Panc1 (cell line): ENCODE measurements at places on chromosomes 4 and X. TPM values are rescaled to one million over a fixed set of nuclear protein-coding genes. Genes with fewer than 3 reads are reported as not detected.

DNA sequence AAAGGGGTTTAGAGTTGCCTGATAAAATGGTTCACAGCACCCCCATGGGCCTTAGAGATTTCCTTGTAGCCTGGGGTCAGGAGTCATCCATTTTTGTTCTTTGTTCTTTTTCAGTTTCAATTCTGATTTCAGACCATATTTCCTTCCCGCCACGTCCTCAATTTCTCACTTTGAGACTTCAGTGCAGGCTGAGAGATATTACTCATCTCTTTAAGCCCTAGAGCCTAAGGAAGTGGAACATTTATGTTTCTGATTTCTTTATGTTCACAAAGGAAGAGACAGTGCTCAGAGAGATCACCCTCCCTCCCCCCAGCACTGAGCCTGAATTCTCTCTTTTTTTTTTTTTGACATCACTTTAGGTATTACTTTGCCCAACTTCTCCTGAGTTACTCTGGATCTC, 56.3 kb downstream of the MSN start:
- DNase-seq, result no peak

DNA sequence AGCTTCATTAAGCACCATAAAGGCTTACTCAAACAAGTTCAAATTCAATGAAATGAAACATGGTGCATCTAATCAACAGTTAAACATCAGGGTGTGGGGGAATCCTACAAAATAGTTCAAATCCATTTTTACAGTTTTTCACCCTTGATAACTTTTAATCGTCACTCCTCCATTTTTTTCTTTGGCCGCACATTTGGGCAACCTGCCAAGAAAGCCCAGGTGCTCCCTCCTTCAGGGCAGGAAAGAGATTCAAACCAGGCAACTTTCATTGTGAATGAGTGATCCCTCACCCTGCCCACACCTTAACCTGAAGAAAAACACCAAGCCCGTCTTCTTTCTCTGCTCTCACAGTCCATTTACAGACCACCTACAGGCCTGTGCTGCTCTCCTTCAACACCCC, 24.9 kb downstream of the TRIM61 start:
- DNase-seq, result no peak

- DNase-seq, result no peak
Measured at GRCh38 chr4:136562834-136563233, 969.5 kb downstream of the PCDH18 start.

DNA sequence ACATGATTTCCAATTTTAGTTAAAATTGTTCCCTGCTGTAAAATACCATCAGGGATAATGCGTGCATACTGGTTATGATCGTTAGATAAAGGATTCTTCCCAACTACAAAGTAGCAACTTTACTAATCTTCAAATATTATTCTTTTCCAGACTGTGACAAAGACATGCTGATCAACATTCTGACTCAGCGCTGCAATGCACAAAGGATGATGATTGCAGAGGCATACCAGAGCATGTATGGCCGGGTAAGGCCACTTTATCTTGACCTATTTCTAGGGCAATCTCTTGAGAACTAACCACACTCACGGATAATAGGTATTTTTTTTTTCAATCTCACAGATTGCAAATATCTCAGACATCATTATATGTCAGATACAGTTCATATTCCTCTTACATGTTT, 47.0 kb downstream of the ANXA10 start:
- DNase-seq, result no peak

DNA sequence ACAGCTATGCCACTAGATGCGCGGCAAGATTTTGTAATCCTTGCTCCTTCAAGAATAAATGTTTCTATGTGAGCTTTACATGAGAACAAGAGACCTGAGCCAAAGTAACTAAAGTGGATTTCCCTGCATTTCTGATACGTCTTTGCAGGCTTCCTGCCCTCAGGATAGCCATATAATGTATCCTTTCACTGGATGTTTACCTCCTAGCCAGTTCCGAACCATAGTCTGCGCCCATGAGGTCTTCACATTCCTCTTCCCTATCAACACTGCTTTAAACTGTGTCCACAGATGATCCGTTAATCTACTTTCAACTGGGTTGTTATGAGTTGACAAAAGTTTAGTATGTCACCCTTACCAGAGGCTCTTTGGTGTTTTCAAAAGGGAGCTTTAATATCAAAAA, 1889.1 kb upstream of the AGA start:
- no peak for DNase-seq

- no peak for DNase-seq
Measured at GRCh38 chr4:11480683-11481082, 52.0 kb upstream of the HS3ST1 start.

- DNase-seq, result no peak
Measured at GRCh38 chrX:34562006-34562405, 95.1 kb downstream of the TMEM47 start.

GRCh38 chr4:15150631-15151030, 148.3 kb downstream of the CPEB2 start:
- no peak for DNase-seq

GRCh38 chr4:144499777-144500176, 146.2 kb upstream of the HHIP start:
- no peak for DNase-seq

DNA sequence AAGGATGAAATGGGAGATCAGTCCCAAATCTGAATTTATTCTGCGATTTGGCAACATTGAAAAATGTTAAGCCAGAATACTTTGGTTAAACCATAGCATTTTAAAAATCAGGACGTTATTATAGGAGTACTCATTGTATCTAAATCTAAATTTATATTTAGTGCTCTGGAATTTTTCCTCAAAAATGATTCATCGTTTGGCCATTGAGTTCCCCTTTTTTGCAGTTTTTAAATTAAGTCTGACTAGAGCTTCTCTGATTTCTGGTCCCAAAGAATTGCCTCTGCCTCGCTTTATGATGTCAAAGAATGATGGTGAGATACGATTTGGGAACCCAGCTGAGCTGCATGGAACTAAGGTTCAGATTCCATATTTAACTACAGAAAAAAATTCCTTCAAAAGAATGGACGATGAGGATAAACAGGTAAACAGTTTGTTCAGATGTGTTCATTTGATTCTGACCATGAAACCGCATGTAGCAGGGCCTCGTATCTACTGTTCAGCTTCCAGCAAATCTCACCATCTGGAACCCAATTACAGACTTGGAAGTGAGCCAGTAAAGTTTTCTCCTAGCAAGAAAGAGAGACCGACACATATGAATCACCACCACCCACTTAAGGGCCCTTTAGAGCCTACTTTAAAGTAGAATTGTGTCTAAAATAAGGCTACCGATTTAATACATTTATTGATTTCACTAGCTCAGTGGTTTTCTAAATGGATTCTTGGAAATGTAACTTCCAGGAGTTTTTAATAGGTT, 75.6 kb downstream of the REPS2 start:
- DNase-seq, result no peak

- no peak for DNase-seq
Measured at GRCh38 chr4:140150636-140150885, 3.4 kb downstream of the MAML3 start.

DNA sequence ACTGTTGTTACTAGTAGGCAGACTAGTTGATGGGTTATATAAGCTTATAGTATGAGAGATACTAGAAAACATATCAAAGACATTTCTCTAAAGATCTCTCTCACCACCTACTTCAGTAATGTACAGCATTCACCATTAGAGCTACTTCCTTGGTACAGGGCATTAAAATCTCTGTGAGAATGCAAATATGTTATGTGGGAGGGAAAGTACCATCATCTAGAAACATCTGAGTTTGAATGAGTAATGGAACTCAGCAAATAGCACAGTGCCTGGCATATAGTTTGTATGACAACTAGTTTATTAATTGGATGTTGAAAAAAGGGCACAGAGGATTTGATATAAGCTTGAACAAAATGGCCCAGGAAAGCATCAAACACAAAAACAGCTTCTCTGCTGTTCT, 211.1 kb downstream of the GLUD2 start:
- DNase-seq, result no peak

GRCh38 chrX:17689971-17690409, 47.3 kb upstream of the SCML1 start:
- peak; percentile 4 for DNase-seq

DNA sequence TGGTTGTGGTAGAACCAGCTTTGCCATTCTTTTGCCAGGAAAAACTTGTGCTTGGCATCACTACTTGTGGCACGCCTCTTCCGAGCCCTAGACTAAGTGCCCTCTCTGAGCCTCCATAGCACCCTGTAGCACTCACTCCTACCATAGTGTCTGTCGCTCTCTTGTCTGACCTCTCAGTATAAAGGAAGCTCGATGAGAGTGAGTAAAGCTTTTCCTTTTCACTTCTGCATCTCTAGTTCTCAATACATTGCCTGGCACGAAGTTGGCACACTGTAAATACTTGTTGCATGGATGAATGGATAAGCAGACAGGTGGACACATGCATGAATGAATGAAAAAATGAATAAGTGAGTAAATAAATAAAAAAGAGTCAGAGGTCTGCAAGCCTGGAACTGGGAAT, 48.3 kb downstream of the TLR10 start:
- DNase-seq, result no peak

- no peak for DNase-seq
Measured at GRCh38 chr4:27005905-27006590, 145.4 kb downstream of the STIM2 start.

DNA sequence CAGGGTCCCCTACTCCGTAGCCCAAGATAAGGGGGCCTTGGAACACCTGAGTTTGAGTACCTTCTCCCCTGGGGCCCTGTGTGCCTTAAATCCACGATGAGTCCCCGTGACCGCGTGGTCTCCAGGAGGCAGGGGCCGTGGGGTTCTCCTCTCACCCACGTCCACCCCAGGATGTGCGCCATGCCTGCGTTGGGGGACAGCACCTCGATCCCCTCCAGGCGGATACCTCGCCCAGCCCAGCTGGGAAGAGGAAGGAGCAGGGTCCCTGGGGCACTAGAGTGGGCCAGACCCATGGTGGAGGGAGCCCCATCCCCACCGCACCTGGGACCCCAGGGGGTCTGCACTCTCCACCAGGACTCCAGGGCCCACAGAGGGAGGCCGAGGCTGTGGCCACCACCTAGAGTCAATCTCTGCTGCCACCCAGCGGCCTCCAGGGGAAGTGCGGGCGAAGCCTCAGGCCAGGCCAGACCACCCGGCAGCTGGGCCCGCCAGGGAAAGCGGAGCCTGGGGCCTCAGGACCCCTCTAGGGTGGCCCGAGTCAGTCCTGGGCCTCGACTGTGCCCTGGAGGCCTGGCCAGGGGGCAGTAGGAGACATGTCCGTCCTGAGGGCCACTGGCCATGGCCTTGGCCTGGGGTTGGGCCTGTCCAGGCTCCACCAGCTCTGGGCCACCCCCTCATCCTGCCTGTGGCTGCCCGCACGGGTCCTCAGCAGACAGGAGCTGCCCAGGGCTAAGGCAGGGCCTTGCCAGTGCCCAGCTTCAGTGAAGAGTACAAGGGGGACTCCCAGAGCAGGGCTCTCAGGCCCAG, 55.0 kb downstream of the FAM53A start:
- peak; percentile 5 for DNase-seq

DNA sequence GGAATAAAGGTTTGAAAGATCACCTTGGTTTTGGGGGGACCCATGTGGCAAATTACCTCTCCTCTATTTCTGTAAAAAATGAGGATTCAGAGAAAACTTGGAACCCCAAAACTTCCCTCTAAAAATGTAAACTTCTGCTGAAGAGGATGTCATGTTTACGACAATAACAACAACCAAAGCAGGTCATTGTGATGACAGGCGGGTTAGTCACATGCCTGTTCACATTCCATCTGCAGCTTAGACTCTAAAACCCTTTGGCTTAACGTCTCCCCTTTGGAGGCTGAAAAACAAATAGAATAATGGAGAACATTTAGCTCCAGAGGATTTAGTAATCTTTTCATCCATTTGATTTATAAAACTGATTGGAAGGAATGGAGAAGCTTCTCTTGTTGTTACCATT, 75.0 kb upstream of the FAM9C start:
- no peak for DNase-seq

DNA sequence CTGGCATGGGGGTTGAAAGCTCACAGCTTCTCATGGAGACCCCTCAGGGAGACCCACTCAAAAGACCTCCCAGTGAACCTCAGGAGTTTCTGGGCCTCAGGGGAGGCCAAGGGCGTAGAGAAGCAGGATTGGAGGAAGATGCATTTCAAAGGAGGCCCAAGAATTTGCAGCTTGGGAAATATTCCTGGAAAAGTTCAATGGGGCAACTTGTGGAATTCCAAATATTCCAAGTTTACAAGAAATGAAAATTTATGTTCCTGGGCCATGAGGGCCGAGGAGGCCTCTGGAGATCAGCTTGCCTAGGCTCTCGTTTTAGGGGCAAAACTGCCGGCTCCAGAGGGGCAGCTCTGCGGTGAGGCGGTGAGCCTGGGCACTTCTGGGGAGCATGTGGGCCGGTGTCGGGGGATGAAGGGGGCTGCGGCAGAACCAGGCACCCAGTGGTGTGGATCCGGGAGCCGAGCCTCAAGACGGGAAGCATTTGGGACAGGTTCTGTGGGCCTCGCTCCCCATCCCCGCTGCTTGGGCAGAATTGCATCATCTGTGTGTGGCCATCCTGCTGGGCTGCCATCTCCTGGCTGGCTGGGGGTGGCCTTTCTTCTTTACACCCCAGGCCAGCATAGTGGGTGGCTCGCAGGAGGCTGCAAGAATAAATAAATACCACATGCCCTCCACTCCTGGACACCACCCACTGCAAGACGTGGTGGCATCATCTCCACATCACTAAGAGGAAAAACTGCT, 54.6 kb upstream of the GPR78 start:
- no peak for DNase-seq

GRCh38 chrX:17372052-17372451, 2.9 kb upstream of the NHS start:
- no peak for DNase-seq

DNA sequence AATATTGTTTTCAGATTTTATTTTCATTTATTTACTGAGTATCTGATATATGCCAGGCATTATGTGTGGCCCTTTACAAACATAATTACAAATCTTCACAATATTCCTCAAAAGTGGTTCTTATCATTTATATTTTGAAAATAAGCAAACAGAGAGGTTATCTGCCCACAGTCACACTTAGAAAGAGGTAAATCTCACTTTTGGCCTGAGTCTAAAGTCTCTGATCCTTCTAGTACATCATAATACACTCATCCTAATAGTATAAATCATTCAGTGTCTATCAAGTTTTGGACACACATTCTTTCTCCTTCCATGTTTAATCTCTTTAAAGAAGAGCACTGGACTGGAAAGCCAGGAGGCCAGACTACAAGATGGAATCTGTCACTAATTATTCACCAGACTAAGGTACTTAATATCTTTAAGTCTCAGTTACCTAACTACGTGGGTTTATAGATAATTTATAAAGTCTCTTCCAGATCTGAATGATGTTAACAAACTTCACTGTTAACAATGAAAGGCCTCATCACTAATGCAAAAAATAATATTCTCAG, 281.3 kb downstream of the PPP3CA start:
- DNase-seq, result no peak

DNA sequence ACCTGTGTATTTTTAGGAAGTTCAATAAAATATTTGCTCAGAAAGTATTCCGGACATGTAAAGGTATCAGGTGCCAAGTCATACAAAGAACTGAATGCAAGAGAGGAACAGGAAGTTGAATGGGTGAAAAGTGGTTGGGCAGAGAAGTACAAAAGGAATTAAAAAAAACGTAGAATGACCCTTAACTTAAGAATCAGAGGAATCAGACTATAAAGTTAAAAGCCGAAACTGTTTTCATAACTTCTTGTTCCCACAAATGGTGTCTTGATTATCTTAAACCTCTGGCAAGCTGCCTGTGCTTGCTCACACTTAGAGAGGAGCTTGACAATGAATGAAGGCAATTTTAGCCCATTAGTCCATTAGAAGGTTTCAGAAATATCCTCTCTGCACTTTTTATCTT, 81.6 kb upstream of the HHIP start:
- DNase-seq, result no peak

Gene ZNF718
- total RNA-seq, result 3.6 TPM

Gene ARMCX4
- 5.0 TPM for total RNA-seq

Gene RHOXF1
- 0.41 TPM for total RNA-seq

Gene PAGE5
- not detected for total RNA-seq

Gene MGARP
- 2.3 TPM for total RNA-seq

Gene REST
- 38.8 TPM for total RNA-seq
